Hepatic stellate cell (primary cell): ENCODE measurements at places on chromosomes 5 and 9.
A peak's percentile ranks its signal among the peaks of the same experiment; 100 is the strongest.

DNA sequence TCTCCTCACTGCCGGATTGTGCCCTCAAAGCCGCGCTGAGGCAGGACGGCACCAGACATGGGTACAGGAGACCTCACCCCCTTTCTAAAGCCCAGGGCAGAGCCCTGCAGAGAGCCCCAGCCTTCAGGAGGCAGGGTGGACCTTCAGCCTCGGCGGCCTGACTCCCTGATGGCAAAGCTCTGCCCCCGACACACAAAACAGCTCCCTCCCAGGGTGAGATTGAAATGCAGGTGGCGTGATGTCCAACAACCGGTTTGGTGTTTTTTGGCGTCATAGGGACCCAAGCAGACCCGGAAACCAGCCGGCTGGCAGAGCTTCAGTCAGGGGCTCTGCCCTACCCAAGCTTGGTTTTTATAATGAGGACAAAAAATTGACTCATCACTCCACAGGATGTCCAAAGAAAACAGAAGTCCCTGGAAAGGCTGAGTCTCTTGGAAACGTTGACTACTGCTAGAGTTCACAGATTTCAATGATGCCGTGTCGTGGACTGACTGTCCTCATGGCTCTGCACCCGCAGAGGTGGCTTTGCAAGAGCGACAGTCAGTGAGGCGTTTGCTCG lies 275.2 kb upstream of the IRX1 start:
- no peak for DNase-seq

- DNase-seq: no peak
Observed at GRCh38 chr5:127111112-127111511, 37.8 kb upstream of the C5orf63 start.

DNA sequence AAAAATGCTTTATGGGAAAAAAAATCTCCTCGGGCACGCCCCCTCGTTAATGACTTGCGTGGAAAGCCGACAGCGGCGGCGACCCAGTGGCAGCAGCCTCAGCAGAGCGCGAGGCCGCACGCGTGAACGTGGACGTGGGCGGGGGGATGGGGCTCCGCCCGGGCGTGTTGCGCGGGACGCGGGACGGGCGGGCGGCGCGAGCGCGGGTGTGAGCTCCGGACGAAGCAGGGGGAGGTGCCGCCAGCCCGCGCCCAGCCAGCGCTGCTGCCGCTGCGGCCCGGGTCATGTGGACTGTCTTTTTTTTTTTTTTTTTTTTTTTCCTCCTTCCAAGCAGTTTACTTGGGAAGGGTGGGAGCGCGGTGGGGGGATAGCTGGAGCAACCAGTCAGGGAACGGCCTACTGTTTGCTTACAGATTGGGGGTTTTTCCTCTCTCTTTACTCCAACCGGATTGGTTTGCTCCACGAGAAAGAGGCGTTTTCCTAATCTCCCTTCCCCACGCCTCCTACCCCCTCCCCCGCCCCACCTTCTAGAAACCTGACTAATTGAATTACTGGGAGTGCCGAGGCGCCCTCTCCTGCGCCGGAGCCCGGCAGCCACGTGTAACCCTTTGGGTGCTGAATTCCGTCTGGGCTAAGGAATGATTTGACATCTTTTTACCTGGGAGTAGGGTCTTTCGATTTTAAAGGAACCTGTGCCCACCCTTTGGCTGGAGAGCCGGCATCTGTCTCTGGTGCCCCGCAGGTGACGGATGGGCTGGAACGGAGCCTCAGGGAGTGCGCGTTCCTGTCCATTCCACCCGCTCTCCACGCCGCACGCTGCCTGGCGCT lies 1.7 kb upstream of the EFNA5 start:
- peak; percentile 73 for DNase-seq

- no peak for DNase-seq
Observed at GRCh38 chr9:137301081-137301947, 757 bp downstream of the NRARP start.
